ENCODE measurements at places on chromosomes 4 and X.

DNA sequence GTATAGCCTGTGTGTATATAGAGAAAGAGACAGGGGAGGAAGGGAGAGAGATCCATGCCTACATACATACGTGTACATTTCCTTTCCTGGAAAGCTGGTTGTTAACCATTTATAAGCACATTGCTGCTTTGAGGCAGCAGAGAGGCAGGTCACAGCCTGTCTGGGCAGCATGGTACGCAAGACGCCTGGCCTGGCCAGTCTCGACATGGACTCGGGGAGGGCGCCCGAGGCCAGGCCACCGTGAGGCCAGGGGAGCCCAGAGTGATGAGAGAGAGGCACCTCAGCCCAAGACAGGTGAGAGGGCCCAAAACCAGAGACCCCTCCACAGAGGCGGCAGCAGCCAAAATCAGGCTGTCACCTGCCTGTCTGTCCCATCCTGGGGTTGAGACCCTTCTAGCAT, 3.9 kb downstream of the TREX2 start:
- DNase-seq = no peak

DNA sequence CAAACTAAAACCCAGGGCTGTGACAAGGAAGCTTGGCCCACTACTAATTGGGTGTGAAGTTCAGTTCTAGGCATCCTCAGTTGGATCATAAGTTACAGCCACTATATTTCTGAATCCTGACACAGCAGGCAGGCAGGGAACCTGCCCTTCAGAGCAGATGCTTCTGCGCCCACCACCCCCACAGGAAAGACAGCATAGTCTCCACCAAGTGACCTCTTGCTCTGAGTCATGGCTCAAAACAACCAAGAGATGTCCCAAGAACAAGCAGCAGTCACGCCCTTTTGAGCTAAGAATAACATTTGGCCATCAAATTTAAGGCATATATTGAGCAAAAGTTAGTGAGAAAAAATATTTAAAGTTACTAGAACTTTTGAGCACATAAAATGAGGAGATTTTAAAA, 170.7 kb upstream of the SMARCAD1 start:
- no peak for DNase-seq

DNA sequence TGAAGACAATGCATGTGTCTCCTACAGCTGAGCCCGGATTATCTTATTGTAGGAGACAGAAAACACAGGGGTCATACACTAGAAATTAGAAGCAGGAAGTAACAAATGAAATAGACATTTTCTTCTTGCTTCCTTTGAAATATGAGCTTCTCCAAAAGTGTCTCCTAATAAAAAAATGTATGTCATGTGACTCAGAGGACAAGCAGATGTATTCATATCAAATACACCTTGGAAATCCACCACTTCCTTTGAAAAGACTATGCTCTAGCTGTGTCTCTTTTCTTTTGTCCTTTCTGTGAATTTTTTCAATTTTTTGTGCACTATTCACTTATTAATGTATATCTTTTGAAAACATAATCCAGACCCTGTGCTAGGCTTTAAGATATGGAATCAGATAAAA, 1906.2 kb downstream of the C4orf33 start:
- no peak for DNase-seq

GRCh38 chrX:37921758-37922157, 74.4 kb upstream of the DYNLT3 start:
- DNase-seq = no peak

DNA sequence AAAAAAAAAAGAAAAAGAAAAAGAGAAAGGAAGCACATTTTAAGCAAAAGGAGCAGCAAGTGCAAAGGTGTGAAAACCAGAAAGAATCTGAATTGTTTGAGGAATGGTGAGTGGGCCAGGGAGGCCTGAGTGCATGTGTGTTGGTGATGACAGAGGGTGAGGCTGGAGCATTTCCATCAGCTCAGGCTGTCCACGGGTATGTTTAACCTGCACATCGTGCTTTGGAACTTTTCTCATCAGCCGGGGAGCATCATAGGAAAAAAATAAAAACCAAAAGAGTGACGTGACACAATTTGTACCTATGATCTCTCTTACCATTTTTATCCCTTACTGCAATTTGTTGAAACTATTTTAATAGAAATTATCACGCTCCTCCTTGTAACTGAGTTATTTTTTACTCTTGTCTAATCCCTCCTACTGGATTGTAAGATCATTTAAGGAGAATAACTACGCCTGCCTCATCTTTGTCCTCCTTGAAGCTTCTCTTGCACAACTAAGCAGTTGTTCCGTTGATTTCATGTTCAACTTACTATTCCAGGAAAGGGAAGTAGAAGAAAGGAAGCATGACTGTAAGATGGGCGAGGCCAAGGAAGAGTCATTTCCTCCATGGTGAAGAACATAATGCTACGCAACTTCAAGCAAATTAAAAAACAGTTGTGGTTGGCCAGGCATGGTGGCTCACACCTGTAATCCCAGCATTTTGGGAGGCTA, 7.0 kb downstream of the PALLD start:
- no peak for DNase-seq

DNA sequence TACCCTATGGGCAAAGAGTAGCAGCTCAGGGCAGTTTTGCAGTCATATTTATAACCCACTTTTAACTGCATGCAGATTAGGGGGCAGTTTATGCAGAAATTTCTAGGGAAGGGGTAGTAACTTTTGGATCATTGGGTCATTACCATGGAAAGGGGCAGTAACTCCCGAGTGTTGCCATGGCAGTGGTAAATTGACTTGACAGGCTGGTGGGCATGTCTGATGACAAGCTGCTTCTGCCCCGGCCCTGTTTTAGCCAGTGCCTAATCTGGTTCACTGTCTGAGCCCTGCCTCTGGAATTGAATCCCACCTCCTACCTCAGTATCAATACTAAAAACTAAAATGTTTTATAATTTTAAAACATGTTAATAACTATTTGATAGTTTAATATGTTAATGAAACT, 362.1 kb upstream of the ATOH1 start:
- no peak for DNase-seq

GRCh38 chr4:38235354-38235753, 275.2 kb downstream of the PTTG2 start:
- DNase-seq = no peak

- no peak for DNase-seq
These were observed 424 bp downstream of the SATL1 start for GRCh38 chrX:85243155-85243554.
